ENCODE measurements at places on chromosomes 3 and 15. TPM values are rescaled to one million over a fixed set of nuclear protein-coding genes. Genes with fewer than 3 reads are reported as not detected.

BFSP2 gene
- not detected for total RNA-seq

DPPA2 gene
- not detected for total RNA-seq

SLC6A1 gene
- not detected for total RNA-seq

RIOX2 gene
- total RNA-seq, result 46.1 TPM

ENTPD3 gene
- total RNA-seq, result under 0.01 TPM

PLA2G4B gene
- total RNA-seq, result 1.3 TPM
